ENCODE measurements at places on chromosomes 11 and 22.

DNA sequence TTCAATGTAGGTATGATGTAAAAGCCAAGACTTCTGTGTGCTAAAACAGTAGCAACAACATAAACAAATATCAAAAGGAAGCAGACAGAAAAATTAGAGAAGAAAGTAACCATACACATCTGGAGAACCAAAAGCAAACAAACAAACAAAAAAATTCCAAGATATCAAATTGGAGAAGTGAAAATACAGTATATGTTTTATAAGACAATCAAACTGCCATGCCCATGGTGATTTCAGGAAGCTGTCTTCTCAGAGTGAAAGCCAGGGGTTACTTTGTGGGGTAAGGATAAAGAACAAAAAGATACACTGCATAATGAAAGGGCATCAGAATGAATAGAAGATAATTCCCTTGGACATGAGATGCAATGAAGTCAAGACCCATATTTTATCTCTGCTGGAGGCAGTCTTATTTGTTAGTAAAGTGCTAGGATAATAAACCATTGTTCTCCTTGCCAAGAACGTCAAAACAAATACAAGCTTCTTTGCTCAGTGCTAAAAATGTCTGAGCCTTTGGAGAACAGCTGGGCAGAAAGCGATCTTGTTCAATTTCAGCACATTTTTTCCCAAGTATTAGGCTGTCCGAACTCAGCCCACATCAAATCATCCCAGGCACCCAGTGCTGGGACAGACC lies 38.1 kb upstream of the LDLRAD3 start:
- DNase-seq: no peak

DNA sequence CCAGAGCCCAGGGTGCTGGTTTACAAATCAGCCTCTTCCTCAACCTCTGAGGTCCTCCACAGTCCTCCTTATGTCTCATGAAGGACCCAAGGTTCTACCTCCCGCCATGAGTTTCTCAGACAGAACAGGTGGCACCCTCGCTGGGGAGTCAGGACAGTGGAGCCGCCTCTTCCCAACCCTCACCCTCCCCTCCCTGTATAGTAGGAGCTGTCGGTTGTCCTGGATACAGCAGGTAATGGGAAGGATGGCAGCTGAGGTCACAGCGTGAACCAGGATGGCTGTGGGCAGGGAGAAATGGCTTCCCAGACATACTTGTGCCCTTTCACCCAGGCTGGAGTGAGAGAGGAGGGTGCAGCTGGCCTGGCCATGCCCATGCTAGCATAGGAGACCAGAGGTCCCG lies 134.6 kb downstream of the CHST1 start:
- no peak for DNase-seq

- no peak for DNase-seq
These were observed 163.3 kb upstream of the RASSF10 start for GRCh38 chr11:12845739-12846358.

DNA sequence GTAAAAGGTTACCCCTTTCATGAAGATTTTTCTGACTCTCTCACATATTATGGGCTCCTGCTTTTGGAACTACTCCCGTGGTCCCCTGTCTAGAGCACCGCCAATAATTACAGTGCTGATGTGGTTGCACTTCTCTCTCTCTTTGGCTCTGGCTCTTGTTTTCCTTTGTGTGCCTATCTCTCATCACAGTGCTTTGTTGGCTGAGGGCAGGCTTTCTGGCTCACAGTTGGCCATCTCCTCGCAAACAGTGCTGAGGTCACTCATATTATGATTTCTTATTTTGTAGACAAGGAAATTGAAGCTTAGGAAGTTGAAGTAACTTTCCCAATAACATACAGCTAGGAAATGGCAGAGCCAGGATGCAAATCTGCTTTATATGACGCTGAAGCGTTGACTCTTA lies 192.5 kb downstream of the DDX10 start:
- no peak for DNase-seq

DNA sequence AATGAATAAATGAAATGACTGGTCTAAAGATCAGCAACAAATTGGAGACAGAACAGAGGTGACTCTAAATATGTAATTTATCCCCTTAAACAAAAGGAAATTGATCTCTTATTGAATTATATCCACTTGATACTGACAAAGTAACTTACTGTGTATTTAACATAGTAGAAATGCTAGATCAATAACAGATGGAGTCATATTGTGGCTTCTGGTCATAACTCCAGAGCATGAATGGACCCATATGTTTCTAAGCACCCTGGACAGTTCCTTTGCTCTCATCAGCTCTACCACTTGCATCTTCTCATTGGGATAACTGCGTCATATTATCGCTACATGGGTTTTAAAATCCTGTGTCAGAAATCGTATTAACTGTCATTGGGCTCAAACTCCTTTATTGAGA lies 222.3 kb downstream of the ETS1 start:
- no peak for DNase-seq

DNA sequence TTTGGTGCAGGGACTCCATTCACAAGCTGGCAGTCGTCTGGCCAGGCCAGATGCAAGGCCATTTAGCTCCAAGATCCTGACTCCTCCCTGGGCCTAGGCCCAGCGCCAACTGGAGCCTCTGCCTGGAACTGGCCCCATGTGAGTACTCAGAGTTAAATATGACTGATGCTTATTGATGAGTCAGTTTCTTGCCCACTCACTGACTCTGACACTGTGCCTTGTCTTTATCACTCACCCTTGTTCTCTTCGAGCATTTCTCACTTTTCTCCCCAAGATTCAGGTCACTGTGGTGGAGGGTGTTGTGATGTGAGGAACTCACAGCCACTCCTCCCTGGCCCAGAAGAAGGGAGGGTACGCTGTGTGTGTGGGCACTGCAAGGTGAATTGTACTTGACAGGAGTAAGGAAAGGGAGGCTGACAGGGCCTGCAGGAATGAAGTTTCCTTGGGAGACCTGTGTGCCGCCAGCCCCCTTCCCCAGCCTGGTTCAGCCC lies 23.2 kb upstream of the ST3GAL4 start:
- DNase-seq: no peak

DNA sequence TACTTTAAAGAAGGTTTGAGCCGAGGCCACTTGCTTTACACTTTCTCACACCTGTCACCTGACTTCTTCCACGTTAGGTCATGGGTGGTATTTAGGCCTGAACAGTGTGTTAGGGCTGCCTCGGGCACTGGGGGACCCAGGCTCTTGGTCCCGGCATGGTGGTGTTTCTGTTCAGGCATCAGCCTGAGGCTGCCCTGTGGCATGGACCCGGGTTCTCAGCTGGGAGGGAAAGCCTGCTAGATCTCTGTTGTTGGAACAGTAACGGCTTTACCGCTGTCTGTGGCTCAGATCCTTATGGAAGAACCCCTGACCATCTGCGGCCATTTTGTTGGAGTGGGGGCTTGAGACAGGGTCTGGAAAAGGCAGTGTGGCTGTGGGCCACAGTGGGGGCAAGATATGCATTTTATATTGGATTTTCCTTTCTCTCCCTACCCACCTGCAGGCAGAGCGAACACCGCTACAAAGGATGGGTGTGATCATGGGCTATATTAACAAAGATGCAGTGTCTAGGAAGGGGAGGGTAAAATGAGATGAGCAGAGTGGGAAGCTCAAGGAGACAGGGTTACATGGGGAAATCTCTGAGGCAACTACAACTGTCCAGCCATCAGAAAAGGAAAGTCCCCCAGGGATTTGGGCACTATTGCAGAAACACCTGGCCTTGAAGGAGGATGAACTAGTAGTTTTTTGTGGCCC lies 1.6 kb upstream of the KCNJ11 start:
- DNase-seq: no peak

DNA sequence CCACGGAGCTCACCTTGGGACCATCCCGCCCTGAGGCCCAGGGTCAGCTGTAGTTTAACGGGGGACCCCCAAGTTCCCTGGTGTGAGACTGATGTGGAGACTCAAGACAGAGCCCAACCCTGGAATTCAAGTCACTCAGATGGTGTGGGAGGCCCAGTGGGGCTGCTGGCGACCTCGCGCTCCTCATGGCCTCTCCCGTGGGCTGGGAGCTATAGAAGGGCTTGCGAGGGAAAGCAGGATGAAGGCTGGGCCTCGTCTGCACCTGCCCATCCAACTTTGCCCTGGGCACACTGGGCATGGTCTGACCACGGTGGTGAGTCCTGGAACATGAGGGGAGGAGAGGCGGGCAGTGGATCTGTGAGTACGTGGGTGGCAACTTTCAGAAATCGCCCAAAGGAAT lies 13.6 kb upstream of the TTLL12 start:
- DNase-seq: no peak

DNA sequence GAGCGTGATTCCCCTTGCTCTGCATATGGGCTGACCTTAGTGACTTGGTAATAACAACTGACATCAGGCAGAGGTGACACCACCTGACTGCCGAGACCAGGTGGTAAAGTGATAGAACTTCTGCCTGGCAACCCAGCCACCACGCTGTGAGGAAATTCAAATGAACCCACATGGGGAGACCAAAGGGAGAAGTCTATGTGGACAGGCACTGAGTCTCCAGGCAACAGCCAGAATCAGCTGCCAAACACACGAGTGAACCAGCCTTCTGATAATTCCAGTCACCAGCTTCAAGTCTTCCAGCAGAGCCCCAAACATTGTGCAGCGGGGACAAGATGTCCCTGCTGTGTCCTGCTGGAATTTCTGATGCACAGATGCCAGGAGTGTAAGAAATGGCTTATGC lies 29.7 kb downstream of the SPATA19 start:
- DNase-seq: no peak

GRCh38 chr22:26615830-26616435 lies 1.9 kb downstream of the CRYBB1 start:
- DNase-seq: no peak

GRCh38 chr11:36703055-36703404 lies 105.0 kb upstream of the RAG2 start:
- no peak for DNase-seq

- DNase-seq: no peak
These were observed 26.2 kb downstream of the LARGE1 start for GRCh38 chr22:33894036-33894435.

DNA sequence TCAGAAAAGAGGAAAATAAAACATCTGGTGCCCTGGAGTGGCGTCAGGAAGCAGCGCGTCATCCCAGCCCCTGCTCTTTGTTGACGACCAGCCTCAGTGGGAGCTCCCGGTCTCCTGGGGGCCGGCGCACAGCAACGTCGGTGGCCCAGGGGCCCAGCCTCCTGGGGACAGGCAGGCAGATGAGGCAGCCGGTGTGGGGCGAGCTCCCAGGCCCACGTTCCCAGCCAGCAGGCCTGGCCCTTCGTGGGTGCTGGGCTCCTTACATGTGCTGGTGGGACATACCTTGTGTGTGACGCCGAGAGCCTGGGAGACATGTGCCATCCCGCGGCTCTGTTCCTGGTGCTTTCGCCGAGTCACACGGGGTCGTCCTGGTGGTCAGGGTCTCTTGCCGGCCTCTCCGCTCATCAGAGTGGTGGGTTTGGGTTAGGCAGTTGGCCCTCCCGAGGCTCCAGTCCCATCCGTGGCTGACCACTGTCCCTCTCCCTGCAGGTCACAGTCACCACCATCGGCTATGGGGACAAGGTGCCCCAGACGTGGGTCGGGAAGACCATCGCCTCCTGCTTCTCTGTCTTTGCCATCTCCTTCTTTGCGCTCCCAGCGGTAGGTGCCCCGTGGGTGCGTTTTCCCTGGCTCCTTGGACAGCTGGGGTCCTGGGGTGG lies 116.7 kb downstream of the KCNQ1OT1 start:
- no peak for DNase-seq

DNA sequence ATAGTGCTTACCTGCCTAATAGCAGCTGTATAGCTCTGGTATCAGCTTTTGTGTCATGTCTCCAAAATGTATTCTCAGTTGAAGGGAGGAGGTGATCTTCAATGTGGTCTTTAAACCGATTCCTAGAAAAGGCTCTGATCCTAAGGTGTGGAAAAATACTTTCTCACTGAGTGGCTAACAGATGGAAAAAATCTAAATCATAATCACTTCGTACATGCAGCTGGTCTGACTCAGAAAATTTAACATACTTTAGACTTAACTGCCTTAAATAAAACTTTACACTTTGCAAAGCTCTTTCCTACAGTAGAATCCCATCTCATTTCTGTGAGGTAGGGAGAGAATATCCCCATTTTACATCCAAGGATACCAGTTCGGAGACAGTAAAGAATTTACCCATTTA lies 38.0 kb downstream of the C2CD3 start:
- DNase-seq: no peak

DNA sequence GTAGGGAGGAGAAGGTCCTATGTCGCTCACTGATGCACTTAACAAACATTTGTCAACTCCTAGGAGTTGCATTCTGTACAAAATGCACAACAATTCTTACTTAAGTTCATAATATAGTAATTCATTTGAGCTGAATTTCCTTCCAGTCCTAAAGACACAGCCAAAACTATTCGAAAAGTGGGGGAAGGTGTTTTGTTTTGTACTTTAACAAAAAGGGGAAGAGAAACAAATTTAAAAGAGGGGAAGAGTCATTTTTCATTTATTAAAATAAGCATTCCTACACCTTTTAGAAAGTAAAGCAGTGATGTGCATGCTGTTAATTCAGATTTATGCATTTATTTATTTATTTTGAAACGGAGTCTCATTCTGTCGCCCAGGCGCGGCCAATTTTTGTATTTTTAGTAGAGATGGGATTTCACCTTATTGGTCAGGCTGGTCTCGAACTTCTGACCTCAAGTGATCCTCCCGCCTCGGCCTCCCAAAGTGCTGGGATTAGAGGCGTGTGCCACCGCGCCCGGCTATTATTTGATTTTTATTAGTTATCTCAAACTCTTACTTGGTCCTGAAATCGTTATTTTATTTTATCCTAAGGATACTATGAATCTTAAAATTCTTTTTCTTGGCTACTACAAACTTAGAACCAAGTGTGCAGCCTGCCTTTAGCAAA lies 1.1 kb upstream of the FANCF start:
- no peak for DNase-seq

- no peak for DNase-seq
These were observed 1.7 kb downstream of the NCF4 start for GRCh38 chr22:36862251-36863242.

- DNase-seq: no peak
These were observed 11.5 kb downstream of the RPL27A start for GRCh38 chr11:8694137-8694536.

DNA sequence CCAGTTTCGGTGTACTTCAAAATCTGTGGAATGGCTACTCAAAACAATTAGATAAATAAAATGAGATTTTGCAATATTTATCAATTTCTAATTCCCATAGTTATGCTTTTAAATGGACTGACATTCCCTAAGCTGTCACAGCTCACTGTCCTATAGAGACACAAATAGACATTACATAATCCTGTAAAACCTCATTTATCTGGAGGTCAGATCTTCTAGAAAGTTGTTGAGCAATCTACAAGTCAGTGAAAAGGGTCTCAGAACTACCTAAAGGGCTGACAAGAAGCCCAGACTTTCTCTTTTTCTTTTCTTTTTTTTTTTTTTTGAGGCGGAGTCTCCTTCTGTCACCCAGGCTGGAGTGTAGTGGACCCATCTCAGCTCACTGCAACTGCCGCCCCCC lies 12.0 kb downstream of the ALG8 start:
- no peak for DNase-seq

GRCh38 chr22:31488988-31489617 lies 539 bp downstream of the EIF4ENIF1 start:
- DNase-seq: peak; percentile 47

GRCh38 chr11:104817973-104818372 lies 80.3 kb downstream of the CASP12 start:
- DNase-seq: no peak

GRCh38 chr11:69126286-69126685 lies 29.4 kb upstream of the SMIM38 start:
- DNase-seq: no peak
